ENCODE measurements at places on chromosomes 11 and 22.
A peak's percentile ranks its signal among the peaks of the same experiment; 100 is the strongest.

DNA sequence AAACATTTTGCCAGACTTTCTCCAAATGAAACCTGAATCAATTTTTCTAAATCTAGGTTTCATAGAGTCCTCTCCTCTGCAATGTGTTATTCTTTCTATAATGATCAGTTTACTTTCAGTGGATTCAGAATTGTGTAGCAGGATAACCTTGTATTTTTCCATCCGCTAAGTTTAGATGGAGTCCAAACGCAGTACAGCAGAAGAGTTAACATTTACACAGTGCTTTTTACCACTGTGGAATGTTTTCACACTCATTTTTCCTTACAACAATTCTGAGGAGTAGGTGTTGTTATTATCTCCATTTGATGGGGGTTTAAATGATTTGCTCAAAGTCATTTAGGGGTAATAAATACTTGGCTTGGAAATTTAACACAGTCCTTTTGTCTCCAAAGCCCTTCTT, 9.6 kb downstream of the RAG1 start:
- DNase-seq: no peak
- no peak overlapping the region for H3K4me3 ChIP-seq
- no peaks in the 10 kb centered on the region for H3K36me3 ChIP-seq
- H3K27ac ChIP-seq: no peak overlapping the region
- peaks cover 20% of the 10 kb centered on the region for H3K27me3 ChIP-seq
- no peaks in the 10 kb centered on the region for H3K4me1 ChIP-seq

DNA sequence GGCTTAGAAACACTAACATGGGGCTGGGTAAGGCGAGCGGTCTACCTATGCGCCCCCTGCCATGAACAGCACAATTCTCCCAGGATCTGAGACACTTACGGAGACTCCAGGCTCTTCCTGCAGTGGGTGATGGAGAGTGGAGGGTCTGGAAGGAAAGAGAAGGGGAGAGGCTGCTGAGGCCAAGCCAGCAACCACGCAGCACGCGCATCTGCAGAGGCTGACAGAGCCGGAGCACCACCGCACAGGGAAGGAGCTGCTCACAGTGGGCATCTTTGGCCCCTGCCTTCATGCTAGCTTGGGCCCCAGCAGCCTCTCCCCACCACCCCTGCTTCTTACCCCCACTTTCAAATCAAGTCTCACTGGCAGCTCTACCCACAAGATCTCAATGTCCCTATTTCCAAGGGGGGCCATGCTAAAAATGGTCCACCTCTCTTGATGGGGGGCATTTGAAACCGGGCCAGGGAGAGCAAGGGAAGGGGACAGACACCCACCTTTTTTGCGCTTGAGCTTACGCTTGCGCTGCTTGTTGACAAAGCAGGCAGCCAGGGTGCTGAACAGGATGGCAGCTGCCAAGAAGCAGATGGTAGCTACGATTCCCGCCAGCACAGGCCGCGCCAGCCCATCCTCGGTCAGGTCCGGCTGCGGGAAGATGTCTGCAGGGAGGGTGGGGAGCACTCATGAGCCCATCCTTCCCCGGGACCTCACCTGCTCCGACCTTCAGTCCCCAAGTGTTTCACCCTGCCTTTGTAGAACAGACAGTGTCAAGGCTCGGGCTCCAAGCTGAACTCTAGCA, 34.5 kb downstream of the IGSF9B start:
- no peak overlapping the region for H3K4me3 ChIP-seq
- no peak overlapping the region for H3K27ac ChIP-seq
- peaks cover under 1% of the 10 kb centered on the region for H3K4me1 ChIP-seq

DNA sequence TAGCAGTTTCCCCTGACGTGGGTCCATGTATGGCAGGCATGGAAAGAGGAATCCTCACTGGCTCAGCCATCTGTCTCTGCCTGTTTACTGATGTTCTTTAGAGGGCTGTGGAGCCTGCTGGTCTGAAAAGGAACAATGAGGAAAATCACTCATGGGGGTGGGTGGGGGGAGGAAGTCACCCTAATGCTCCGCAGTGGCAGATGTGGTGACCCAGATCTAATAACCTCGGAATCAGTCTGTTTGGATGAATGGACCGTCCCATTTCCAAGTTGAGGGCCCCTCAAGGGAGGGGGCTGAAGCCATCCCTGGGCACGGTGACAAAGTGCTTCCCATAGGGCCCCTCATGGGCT, 4.4 kb downstream of the BCR start:
- H3K36me3 ChIP-seq: peaks cover 43% of the 10 kb centered on the region
- peak overlapping the region; percentile 10 for H3K4me3 ChIP-seq
- no peaks in the 10 kb centered on the region for H3K27me3 ChIP-seq
- peak overlapping the region; percentile 29 for H3K27ac ChIP-seq

DNA sequence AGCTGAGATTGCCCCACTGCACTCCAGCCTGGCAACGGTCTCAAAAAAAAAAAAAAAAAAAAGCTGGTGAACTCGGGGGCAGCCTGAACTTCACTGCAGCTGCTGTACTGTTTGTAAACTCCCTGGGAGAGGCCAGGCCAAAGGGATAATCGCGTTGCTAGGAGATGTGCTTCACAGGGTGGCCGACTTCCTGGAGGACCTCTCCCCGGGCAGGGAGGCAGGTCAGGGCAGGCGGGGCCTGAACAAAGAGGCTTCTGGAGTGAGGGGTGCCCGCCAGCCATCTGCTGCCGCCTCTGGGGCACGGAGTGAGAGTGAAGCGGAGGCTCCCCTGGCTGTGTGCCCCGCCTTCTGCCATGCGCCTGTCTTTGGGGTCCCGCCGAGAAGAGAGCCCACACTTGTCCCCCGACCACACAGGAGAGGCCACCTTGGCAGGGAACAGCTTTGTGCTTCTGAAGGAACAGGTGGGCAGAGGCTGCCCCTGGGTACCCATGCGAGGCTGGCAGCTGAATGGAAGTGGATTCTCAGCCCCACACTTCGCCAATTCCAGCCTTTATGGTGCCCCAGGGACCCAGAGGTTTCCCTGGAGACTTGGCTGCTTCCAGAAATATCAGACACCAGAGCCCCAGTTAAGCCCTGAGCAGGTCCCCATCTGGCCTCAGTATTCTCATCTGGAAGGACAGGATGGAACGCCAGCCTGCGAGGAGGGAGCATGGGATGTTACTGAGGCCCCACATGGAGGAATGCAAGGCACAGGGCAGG, 29.6 kb downstream of the TMEM184B start:
- no peak for DNase-seq
- H3K27me3 ChIP-seq: no peaks in the 10 kb centered on the region
- peaks cover 4% of the 10 kb centered on the region for H3K4me1 ChIP-seq
- H3K27ac ChIP-seq: no peak overlapping the region
- H3K4me3 ChIP-seq: no peak overlapping the region

Measured in activated T-helper 2 cell treated with anti-CD3 and anti-CD28 coated beads, Interferon-gamma antibody, Interleukin-2, Interleukin-4, amounts not matched to agents 10 μg/mL and 5 μg/mL and 100 μg/mL, durations not matched to agents 14 hours and 24 hours and 36 hours (primary cell).